ENCODE measurements at places on chromosomes 5 and 9.

DNA sequence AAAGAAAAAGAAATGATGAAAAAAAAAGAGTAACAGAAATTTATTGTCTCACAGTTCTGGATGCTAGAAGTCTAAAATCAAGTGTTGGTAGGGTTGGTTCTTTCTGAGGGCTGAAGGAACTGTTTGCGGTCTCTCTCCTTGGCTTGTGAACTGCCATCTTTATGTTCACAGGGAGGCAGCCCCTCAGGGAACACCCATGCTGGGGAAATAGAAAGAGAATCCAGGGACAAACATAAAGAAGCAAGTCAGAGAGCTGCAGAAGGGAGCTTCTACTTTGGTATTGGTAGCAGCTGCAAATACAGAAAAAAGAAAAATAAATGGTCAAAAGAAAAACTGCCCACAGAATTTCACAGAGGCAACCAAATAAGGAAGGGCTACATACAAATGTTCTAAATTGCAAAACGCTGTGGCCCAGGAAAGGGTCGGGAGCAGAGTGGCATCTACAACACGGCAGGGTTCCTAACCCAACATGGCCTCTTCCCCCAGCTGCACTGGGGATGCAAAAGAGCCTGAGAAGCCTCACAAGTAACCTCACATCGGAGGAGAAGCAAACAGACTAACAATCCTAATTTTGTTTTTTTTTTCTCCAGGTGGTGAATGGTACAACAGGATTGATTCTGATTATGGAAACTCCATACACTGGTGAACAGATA lies 37.4 kb downstream of the ELOVL7 start:
- DNase-seq: no peak

GRCh38 chr9:133976191-133976861 lies 15.8 kb downstream of the VAV2 start:
- no peak for DNase-seq

GRCh38 chr5:176789873-176790615 lies 20.3 kb upstream of the UNC5A start:
- DNase-seq: no peak

GRCh38 chr5:156482818-156483217 lies 155.9 kb downstream of the SGCD start:
- DNase-seq: no peak

- no peak for DNase-seq
Measured at GRCh38 chr5:118551031-118551430, 437.3 kb downstream of the DTWD2 start.

DNA sequence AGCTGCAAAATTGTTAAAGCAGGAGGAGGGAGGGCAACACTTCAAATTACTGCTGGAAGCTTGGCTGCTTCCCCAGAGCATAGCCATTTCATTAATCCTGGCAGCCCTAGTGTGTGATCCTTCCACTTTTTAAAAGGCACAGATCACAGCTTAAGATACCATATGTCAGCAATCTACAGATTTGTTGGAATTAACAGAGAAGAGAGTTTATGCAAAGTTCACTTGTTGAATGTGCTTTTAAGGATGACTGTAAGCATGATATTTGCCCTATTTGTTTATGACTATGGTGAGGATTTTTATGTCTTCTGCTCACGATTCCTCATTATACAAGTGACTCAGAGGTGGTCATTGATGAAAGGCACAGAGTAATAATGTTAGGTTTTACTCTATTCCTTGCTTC lies 156.0 kb upstream of the CDKN2B start:
- DNase-seq: peak; percentile 46

GRCh38 chr9:98791608-98792490 lies 4.5 kb downstream of the ANKS6 start:
- no peak for DNase-seq

DNA sequence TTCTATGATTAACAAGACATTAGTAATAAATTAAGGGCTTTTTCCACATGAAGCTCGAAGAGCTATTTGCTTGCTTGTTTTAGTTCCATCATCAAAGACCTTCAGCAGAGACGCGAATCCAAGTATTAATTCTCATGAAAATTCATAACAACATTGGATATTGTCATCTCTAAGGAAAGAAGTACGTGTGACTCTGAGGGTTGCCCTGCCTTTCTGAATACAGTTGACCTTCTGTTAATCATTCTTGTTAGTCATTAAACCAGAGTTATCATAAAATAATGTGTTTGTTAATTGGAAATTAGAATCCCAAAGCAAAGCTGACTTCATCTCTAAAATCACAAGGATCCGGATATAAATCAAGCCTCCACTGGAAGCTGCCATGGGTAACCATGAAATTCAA lies 222.5 kb downstream of the ZNF608 start:
- DNase-seq: no peak

- DNase-seq: no peak
Measured at GRCh38 chr5:85205430-85205829, 820.8 kb upstream of the EDIL3 start.

DNA sequence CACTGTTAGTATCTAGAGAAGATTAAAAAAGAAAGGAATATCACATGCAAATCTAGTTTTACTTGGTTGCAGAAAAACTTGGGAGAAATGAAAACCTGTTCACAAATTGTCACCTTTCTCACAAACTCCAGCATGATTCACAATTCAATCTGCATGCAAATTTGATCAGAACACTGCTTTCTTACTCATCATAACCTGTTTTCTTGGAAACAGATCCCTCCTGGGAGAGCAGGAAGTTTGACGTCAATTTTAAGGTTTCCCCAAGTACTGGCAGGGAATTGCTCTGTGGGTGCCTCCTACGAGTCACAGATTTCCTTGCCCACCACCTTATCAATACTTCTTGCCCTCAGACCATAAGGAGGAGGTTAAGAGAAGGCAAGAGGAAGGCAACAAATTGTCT lies 30.2 kb upstream of the HTR4 start:
- DNase-seq: no peak

- no peak for DNase-seq
Measured at GRCh38 chr5:58484505-58484904, 6.7 kb upstream of the GAPT start.

GRCh38 chr5:72392326-72392733 lies 72.2 kb downstream of the PTCD2 start:
- DNase-seq: no peak

DNA sequence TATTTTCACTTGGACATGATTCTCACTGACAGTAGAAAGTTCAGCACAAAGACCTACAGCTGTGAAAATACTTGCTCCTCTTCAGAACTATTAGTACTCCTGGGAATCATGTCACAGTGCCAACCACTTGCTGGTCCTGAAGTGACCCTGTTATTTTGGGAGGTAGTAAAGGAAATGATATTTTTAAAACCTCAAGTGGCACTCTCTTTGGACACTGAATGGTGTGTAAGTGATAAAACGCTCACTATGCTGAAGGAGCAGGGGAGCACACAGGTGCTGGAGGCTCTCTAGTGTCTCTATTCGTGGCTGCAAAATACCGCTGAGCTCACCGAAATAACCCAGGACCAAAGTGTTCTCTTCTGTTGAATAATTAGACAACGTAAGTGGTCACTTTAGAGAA lies 76.9 kb upstream of the SPATA31D4 start:
- no peak for DNase-seq

- no peak for DNase-seq
Measured at GRCh38 chr9:30967476-30967875, 1417.0 kb upstream of the ACO1 start.

DNA sequence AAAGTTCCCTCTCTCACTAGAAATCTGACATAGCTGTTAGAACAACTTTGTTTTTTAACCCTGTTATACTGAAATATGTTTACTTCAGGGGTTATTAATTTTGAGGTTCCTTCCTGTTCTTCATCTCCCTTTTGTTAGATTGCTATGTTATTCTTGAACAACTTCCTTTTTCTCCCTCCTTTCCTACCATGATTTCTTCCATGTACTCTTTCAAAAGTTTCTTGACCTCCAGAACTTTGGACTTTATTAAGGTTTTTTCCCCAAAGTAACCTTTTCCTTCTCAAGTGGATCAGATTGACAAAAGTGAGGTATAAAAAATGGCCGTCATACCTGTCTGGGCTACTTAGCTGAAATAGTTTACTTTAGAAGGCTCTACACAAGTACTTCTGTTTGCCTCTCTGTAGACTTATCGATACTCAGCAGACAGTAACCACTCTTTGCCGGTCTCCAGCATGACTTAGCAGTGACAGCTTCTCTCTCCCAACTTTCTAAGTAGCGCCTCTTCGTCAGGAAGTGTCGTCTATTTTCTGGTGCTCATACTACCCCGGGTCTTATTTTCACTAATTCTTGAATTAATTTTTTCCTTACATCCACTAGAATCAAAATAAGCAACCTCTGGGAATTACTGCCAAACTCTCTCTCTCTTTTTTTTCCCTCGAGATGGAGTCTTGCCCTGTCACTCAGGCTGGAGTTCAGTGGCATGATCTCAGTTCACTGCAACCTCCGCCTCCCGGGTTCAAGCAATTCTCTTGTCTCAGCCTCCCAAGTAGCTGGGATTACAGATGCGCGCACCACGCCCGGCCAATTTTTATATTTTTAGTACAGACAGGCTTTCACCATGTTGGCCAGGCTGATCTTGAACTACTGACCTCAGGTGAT lies 19.7 kb downstream of the NFIL3 start:
- no peak for DNase-seq

DNA sequence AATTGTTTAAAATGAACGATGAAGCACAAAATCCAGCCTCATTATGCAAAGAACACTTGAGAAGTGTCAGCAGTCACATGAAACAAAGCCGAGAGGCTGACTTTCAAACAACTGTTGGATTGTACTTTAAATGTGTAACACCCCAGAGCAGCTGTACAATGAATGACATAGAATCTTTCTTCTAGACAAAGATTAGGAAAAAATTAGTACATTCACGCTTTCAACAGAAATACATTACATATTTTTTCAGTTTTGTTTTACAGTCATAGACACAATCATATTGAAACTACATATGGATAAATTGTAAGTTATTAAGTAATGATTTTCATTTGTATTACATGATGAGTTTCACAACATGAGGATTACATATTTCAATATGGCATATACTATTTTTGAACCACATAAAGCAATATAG lies 10.6 kb upstream of the AGXT2 start:
- no peak for DNase-seq

- no peak for DNase-seq
Measured at GRCh38 chr9:95626885-95627558, 110.3 kb upstream of the PTCH1 start.

GRCh38 chr9:7284117-7284516 lies 515.5 kb downstream of the DMAC1 start:
- DNase-seq: no peak

GRCh38 chr5:160270704-160271103 lies 41.4 kb downstream of the FABP6 start:
- no peak for DNase-seq

GRCh38 chr9:129363216-129363873 lies 185.3 kb upstream of the IER5L start:
- DNase-seq: no peak

DNA sequence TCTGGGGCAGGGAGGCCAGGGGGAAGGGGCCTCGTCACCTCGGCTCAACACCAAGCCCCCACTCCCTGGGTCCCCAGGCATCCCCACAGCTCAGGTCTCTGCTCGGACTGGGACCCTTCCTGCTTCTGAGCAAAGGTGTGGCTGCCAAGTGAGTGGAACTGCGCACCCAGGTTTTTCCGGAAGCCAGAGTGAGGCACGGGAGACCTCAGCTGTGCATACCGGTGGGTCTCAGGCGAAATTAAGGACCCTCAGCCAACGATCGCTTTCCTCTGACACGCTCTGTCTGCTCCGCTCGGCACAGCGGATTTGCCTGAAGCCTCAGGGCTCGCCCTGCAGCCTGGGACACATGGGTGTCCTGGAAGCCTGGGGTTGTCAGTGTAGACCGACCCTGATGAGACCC lies 41.0 kb upstream of the IRX4 start:
- DNase-seq: no peak

- DNase-seq: no peak
Measured at GRCh38 chr9:77673941-77674791, 26.0 kb upstream of the GNA14 start.

GRCh38 chr9:113580041-113580953 lies 116.8 kb downstream of the RGS3 start:
- no peak for DNase-seq

GRCh38 chr5:78103232-78103918 lies 191.1 kb downstream of the AP3B1 start:
- DNase-seq: no peak

GRCh38 chr5:39405083-39405843 lies 19.5 kb downstream of the DAB2 start:
- DNase-seq: no peak

GRCh38 chr9:129080298-129080600 lies 662 bp upstream of the DOLPP1 start:
- DNase-seq: no peak

GRCh38 chr9:7150153-7150890 lies 392.5 kb downstream of the KDM4C start:
- no peak for DNase-seq

- no peak for DNase-seq
Measured at GRCh38 chr5:466661-467310, 23.8 kb downstream of the EXOC3 start.

DNA sequence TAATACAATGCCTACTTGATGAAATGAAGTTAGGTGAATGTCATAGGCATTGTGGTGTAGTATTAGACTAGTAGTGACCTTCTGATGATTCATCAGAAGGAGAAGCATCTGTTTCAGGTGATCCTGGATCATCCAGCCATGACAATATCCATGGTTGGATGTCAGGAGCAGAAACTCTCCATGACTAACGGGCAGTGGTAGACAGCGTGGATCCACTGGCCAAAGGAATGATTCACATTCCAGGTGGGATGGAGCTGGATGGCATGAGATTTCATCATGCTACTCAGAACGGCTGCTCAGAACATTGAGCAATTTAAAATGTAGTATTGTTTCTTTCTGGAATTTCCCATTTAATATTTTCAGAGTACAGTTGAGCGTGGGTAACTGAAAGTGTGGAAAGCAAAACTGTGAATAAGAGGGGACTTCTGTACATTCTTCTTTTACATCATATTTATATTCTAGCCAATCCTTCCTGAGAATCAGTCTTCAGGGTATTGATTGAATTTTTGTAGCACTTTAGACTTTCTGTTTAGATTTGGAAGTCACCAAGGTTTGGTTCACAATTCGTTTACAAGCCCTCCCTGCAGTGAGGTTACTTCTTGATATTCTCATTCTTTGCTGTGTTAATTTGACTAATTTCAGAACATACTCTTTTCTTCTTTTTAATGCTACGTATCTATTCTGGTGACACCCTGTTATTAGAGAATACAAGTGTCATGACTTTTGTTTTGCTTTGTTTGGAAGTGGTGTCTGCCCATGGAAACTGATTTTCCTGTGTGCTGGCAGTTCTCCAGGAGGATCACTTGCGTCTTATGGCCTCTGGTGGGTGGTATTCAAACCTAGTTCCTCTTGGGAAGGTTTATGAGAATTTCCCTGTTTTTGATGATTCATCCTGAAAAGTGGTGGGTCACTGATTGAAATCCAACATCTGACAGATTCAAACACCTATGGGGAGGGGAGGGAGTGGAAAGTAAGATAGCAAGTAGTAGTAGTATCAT lies 12.2 kb upstream of the CLINT1 start:
- peak; percentile 37 for DNase-seq

GRCh38 chr5:172503925-172504700 lies 49.8 kb upstream of the SH3PXD2B start:
- DNase-seq: no peak

GRCh38 chr5:118060833-118061232 lies 927.5 kb downstream of the DTWD2 start:
- no peak for DNase-seq

All from fibroblast of skin of left biceps (primary cell).